Effector memory CD8-positive, alpha-beta T cell (primary cell): ENCODE measurements at places on chromosomes 5 and 9.

DNA sequence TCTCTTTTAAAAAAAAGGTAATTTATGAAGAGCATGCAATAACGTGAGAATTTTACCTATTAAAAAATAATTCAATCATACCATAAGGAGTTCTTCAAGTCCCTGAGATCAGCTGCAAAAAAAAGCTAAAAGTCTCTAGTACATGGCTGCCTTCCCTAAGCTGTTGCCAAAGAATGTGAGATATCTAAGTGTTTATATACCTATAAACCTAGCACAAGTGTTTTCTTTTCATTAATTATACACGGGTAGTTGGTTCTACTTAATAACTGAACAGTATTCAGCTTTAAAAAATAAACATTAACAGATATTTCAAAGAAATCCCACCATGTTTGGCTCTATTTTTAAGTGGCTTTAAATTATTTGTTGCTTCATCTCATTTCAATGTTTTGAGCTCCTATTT lies 25.9 kb downstream of the FNBP1 start:
- DNase-seq, result no peak

DNA sequence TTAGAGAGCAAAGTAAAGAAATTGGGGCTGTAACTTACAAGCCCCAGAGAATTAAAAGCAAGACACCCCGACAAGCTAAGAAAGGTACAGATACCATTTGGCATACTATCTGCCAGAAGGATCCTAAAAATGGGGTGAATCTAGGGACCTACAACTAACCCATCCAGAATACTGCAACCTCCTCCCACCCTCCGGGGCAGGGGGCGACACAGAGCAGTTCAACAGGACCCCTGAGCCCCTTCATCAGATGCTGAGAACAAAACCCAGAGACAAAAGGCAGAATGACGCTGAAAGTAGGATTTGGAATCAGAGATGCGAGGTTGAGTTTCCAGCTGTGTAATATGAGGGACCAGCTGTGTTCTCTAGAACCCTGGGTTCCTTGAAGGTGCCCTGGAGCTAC lies 71.2 kb downstream of the EPB41L4B start:
- DNase-seq, result no peak

DNA sequence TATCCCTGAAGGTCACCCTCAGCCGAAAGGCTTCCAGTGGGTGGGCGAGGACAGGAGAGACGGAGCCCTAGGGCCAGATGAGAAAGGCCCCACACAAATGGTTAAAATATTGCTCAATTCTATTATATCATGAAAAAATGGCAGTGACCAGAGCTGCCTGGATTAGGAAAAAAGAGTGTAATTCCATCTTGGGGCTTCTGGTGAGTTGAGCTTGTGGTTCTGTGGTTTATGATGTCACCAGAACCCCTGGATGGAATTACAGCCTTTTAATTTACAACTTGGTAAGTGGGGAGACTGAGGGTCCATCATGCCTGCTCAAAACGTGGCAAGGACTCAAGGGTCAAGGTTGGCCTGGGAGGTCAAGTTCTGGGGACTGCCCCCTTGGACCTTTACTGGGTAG lies 55.5 kb upstream of the STC2 start:
- no peak for DNase-seq

GRCh38 chr5:53827211-53827651 lies 266.8 kb downstream of the NDUFS4 start:
- DNase-seq, result no peak

GRCh38 chr9:135797507-135798262 lies 95.7 kb downstream of the KCNT1 start:
- DNase-seq, result no peak

GRCh38 chr5:116492016-116492623 lies 82.5 kb downstream of the SEMA6A start:
- DNase-seq, result no peak

GRCh38 chr9:80235752-80236151 lies 664.0 kb downstream of the TLE4 start:
- DNase-seq, result no peak

DNA sequence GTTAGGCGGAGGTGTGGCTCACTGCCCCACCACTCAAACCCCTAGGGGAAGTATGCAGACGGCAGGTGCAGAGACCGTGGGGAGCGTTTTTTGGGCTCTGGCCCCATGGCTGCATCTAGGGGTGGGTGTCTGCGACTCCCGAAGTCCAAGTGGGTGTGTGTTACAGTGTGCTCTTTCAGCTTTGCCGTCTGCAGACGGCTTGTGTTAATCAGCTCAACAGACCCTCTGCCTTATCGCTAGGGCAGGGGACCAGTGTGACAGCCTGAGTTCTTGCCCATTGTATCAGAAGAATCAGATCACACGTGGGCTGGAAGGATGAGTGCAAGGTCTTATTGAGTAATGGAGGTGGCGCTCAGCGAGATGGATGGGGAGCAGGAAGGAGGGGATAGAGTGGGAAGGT lies 162.8 kb downstream of the ENC1 start:
- DNase-seq, result no peak

GRCh38 chr5:105213078-105213477 lies 1650.5 kb upstream of the NUDT12 start:
- DNase-seq, result no peak

- no peak for DNase-seq
Observed at GRCh38 chr5:76162335-76162734, 79.2 kb downstream of the SV2C start.

- no peak for DNase-seq
Observed at GRCh38 chr5:123047706-123048105, 11.2 kb upstream of the PPIC start.

GRCh38 chr5:132190161-132190817 lies 37.4 kb downstream of the P4HA2 start:
- DNase-seq, result no peak
